Left lung (tissue), 14 donors: ENCODE measurements at places on chromosomes 6 and 20. TPM values are rescaled to one million over a fixed set of nuclear protein-coding genes. Genes with fewer than 3 reads are reported as not detected.

GRCh38 chr20:62030834-62031434 is 34.7 kb downstream of the TAF4 start:
- DNase-seq, result peak; percentile 54

DNA sequence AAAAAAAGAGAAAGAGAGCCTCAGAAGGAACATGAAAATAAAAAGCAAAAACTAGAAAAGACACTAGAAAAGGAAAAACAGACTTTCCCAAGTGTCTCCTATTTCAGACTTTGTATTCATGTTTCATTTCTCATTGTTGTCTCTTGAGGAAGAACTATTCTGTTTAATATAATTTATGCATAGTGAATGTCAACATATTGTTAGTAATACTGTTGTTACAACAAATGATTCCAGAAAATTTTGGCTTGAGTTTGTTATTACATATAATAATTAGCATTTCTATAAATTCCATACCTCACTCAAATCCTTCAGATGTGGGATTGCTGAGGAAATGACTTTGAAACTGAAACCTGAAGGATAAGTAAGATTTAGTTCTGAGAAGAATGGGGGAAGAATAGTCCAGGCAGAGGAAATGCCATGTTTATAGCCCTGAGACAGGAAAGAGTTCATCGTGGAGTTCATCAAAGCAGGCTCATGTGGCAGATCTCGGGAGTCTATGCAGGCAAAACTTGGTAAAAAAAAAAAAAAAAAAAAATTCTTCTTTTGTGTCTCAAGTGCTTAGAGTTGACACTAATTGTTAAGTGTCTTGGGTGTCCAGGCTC is 53.1 kb upstream of the EIF2S2 start:
- no peak for DNase-seq

ADAM33 gene
- polyA plus RNA-seq, result 10.6 TPM

DNA sequence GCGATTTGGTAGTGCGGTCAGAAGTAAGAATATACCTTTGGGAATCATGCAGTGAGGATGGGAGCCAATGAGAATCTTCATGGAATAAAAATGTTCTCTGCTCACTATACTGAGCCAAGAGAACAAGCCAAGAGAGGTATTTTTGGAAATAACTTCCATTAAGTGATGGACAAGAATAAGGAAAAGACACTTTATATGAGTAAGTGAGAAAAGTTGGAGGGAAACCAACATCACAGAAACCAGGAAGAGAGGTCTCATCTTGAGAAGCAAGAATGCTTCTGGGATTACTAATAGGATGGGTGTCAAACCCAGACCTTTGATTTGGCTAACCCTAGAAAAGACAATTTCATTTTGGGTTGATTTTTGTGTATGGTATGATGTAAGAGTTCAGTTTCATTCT is 181.2 kb upstream of the JAG1 start:
- no peak for DNase-seq

- no peak for DNase-seq
Measured at GRCh38 chr6:72954716-72955115, 270.6 kb downstream of the KHDC1L start.

HSPA1A gene
- polyA plus RNA-seq, result 81.2 TPM

SNAP25 gene
- 6.3 TPM for polyA plus RNA-seq

CYP24A1 gene
- not detected for polyA plus RNA-seq

DNA sequence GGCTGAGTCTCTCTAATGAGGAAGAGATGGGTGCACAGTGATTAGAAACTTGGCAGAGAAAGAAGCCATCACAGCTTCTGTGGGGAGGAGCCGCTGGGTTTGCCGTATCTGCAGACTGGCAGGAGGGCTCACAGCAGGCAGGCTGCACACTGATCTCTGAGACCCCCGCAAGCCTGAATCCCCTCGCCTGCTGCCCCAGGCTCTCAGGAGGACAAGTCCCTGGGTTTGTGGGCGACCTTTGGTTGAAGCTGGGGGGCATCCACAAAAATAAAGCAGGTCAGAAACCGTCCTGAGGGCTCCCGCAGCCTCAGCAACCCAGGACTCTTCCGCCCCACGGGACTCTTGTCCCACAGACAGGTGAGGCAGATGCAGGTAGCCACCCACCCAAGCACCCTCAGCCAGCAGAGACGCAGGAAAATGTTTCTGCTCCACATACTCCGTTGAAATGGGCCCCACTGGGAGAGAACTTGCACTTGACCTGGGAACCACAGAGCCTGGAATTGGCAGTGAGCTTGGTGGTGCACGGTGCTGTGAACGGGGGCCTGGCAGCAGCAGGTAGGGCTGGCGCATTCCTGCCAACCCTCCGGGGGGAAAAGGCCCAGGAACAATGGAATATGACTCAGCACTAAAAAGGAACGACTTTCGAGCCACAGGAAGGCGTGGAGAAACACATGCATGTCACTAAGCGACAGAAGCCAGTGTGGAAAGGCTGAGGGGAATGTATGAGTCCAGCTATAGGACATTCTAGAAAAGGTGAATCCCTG is 89.9 kb downstream of the YTHDF1 start:
- peak; percentile 18 for DNase-seq

ERVFRD-1 gene
- polyA plus RNA-seq, result 0.09 TPM

BPIFB1 gene
- not detected for polyA plus RNA-seq

DNA sequence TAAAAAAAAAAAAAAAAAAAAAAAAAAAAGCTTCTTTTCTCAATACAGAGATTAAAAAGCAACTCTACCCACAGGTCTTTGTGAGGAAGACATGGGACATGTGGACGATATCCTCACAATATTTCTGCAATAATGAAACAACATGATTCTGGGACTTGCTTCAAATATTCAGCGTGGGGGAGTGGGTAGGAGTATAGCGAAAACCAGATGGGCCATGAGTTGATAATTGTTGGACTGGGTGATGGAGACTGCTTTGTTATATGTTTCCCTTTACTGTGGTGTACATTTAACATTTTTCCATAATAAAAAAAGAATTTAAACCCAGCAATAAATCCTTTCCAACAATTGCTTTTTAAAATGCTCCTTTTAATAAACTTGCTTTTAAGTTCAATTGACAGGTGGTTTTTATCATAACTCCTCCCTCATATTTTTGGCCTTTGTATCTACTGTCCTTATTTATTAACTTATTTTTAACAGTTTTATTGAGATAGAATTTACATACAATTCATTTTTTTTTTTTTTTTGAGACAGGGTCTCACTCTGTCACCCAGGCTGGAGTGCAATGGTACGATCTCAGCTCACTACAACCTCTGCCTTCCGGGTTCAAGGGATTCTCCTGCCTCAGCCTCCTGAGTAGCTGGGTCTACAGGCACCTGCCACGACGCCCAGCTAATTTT is 40.4 kb upstream of the ARFGEF2 start:
- no peak for DNase-seq

DNA sequence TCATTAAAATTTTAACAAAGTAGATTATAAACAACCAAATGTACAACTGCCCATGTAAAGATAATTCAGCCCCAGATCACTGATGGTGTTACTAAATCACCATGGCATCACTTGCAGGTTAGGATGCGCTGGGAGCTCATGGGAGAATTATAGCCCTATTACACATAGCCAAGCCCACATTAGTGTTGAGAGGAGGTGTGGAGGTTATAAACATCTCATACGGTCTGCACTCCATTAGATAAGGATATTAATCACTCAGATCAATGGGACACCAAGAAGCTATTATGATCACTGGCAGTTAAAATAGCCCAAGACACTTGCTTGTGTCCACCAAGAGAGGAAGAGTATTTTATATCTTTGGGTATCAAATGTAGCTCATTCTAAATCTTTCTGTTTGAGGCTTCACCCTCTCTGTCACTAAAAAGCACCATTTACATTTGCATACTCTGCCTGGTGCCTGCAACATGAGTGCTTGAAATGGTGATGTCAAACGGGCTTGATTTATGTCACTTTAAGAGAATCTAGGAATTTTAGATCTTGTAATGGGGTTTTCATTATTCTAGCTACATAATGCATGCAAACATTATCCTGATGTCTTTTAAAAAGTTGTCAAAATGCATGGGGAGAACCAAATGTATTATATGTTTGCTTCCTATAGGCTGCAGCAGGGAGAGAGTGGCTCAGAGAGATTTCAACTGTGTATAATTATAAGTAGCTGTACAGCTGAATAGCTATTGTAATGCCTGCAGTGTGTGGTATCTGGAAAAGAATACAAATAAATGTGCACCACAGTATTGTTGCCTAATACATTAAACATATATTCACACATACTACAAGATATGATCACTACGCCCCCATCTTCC is 654.1 kb upstream of the MARCKS start:
- no peak for DNase-seq

DNA sequence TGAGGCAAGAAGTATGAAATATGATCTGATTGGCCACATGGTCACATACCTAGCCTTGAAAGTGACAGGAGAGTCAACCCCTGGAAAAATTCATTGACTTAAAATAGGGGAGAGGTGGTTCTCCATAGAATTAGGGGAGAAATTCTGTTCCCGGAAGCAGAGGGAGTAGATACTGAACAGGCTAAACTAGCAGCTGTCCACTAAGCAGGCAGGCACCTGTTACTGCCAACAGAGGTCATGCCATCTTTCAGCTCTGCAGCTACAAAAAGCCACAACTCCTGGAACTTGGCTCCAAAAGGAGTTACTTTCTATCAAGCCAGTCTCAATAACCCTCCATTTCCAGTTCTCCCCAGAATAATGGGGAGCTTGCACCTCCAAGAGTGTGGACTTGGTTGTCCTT is 352.5 kb downstream of the MAFB start:
- DNase-seq, result no peak

GRCh38 chr20:63619505-63619904 is 7.4 kb downstream of the GMEB2 start:
- DNase-seq, result peak; percentile 41
